ENCODE measurements at places on chromosomes 12 and 14.

- no peak for DNase-seq
Observed at GRCh38 chr12:51852404-51853137, 4.1 kb upstream of the FIGNL2 start.

GRCh38 chr12:47910486-47910885 lies 5.7 kb upstream of the VDR start:
- no peak for DNase-seq

- DNase-seq = no peak
Observed at GRCh38 chr12:88520436-88520820, 59.8 kb downstream of the KITLG start.

DNA sequence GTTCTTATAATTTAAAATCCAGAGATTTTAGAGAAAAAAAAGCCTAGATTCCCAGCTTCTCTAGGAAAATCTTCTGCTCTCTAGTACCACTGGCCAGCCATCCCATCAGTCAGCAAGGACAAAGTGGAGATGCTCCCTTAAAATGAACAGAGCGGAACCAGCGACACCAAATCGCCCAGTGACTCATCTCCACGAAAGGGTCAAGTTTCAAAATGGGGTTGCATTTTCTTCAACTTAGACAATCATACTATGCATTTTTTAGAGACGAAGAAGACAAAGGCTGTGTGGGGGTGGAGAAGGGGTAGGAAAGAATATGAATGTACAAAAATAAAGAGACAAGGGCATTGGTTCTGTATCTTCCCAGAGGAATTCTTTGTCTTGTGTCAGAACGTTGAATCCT lies 212.0 kb downstream of the SLC15A4 start:
- DNase-seq = no peak

DNA sequence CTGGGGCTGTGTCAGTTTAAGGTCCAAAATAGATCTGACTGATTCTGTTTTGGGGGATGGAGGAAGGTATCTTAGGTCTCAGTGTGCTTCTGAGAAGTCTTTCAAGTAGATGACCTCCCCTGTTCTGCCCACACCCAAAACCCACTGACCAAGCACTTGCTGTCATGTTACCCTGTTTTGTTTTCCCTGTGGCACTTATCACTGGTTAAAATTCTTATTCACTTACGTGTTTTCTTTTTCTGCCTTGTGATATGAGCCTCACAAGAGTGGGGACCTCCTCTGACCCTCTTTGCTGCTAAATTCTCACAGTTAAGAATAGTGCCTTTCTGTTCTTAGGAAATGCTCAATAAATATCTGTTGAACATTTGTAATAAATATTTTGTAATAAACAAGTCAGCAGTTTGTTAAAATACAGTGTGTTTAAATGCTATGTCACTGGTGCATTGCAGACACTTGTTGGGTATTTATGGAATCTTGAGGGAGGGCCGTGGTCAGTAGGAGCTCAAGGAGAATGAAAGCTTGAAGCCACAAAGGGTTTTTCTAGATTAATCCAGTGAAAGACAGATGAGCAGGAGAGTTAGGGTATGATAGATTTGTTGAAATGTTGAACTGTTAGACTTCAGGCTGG lies 20.9 kb downstream of the PLEKHA5 start:
- DNase-seq = no peak

DNA sequence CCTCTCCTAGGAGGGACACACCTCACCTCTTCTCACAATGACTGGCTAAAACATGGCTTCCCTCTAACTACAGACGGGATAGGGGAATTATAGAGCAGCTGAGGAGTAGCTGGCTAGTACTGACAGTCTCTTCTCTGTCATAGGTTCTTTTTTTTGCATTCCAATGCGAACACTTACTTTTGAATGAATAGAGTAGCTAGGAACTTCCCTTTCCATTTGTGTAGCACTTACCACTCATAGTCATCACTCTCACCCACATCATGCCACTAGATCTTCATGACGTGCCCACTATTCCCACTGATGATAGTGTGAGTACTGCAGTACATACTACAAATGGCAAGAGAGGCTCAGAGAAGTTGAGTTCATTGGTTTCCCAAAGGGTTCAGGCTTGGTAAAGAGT lies 143.9 kb upstream of the HIF1A start:
- no peak for DNase-seq

DNA sequence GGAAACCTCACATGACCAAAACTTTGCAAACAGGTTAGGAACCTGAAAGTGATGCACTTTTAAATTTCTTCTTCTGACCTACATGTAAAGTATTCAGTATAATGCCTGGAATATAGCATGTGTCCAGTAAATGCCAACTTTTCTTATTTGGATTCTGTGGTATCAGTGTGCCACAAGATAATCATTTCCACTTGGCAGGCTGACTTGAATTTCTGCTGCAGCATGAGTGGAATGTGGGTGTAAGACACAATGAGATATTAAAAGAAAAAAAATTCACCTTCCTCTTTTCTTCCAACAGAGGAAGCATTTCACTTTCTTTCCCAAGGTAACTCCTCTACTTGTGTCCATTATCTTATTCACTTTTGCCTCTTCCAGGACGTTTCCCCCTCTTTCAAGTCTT lies 141.9 kb upstream of the PRKD1 start:
- DNase-seq = no peak

- DNase-seq = no peak
Observed at GRCh38 chr14:86457481-86458135, 927.7 kb downstream of the FLRT2 start.

GRCh38 chr12:114440270-114441038 lies 34.5 kb upstream of the TBX5 start:
- no peak for DNase-seq

DNA sequence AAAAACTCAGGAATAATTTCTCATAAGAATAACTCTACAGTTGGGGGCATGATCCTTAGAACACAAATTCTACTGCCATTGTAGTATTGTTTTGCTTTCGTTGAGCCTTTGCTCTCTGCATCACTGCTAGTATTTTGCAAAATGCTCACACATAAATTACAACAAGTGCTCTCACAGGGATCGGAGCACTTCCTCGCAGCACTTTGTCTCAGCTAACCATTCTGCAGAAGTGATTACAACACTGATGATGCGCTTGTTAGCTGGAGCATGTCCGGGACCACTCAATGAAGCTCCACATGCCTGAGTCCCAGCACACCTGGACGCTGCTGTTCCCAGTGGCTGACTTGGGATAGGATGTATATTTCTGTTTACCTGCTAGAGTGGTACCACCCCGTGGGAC lies 31.6 kb downstream of the MOAP1 start:
- peak; percentile 33 for DNase-seq

DNA sequence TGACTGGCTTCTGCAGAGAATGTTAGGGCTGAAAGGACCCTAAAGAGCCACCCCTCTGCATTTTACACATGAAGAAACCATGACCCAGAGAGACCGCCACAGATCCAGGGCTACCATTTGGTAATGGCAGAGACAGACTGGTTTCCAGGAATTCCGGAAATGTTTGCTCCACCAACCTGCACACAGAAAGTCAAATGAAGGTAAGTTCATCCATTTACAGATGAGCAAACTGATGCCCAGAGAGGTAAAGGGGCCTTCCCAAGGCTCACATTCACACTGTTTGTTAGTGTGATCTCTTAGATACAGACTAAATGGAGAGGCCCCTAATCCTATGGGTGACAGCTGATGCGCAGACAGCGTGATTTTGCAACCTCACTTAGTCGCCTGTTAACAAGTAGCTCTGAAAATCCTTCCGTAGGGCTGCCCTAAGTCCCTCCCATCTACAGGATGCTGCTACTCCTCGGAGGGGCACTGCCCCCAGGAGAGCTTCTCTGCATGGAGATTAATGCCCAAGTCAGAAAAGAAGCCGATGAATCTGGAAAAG lies 33.8 kb downstream of the ZFP36L1 start:
- DNase-seq = no peak

GRCh38 chr12:50221228-50222008 lies 54.2 kb upstream of the CERS5 start:
- peak; percentile 73 for DNase-seq

GRCh38 chr12:16807731-16808130 lies 201.8 kb upstream of the LMO3 start:
- no peak for DNase-seq

DNA sequence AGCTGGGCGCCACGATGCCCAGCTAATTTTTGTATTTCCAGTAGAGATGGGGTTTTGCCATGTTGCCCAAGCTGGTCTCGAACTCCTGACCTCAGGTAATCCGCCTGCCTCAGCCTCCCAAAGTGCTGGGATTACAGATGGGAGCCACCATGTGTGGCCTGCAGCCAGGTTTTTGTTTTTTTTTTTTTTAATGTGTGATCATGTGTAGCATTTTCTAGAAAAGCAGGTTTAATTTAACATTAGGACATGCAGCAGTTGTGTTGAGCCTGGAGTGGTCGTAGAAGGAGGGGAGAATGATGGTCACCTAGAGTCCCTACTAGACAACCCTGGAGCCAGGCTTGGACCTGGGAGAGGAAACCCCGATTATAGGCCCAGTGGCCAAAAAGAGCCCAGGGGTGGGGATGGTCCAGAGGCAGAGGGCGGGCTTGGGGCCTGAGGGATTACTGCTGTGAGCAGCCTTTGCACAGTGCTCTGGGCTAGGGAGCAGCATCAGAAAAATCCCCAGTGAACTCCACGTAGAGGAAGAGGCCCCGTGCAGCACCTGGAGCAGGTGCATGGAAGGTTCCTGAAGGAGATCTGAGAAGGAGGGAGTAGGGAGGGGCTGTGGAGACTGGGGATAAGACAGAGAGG lies 13.6 kb downstream of the DLK1 start:
- DNase-seq = no peak

DNA sequence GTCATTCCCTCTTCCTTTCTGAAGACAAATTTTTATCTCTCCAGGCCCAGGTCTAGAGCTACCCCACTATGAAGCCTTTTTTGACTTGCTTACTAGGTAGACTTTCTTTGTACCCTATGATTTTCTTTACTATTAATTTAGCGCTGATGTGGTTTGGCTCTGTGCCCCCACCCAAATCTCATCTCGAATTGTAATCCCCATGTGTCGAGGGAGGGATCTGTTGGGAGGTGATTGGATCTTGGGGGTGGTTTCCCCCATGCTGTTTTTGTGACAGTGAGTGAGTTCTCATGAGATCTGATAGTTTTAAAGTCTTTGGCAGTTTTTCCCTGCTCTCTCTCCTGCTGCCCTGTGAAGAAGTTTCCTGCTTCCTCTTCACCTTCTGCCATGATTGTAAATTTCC lies 118.1 kb downstream of the SLC38A1 start:
- no peak for DNase-seq

DNA sequence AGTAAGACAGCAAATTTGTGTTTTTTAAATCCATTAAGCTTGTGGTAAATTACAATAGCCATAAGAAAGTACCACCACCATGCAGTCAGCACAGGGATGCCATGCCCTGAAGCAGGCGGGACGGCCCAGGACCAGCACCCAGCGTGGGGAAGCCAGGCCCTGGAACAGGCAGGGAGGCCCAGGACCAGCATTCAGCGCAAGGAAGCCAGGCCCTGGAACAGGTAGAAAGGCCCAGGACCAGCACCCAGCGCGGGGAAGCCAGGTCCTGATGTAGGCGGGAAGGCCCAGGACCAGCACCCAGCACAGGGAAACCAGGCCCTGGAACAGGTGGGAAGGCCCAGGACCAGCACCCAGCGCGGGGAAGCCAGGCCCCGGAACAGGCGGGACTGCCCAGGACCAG lies 13.2 kb downstream of the CHFR start:
- no peak for DNase-seq

- DNase-seq = no peak
Observed at GRCh38 chr12:108965886-108966285, 55.0 kb downstream of the SVOP start.

DNA sequence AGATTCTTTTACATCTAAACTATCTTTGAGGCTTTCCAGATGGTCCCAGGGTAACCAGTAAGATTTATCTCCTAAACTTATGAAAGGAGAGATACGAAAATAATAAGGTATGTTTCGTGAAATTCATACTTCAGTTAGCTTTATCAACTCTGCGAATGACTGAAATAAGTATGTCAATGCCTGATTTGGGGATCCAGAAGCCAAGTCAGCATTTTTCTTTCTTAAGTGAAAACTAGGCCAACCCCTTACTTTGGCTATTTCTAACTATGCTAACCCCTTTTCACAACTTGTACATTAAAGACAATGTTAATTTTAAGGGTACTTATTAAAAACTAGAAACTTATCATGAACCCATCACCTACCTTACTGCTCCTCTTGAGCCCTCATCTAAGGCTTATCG lies 26.9 kb upstream of the NID2 start:
- no peak for DNase-seq

DNA sequence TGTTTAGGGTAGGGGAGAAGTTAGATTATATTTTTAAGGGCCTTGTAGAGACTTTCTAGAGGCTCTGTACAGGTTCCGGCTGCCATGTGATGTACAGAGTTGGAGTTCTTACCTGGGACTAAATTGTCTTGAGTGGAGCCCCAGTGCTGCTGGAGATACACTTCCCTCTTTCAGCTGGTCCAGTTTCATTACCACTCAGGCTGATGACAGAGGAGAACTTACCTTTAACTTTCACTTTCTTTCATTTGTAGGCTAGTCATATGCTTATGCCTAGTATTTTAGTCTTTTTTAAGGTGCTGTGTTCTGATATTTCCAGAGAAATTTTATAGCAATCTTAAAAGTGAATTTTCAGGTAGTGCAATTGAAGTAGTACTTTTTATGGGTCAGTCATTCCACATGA lies 117.3 kb downstream of the ERC1 start:
- no peak for DNase-seq

- no peak for DNase-seq
Observed at GRCh38 chr12:53060064-53060720, 10.3 kb downstream of the TNS2 start.

- no peak for DNase-seq
Observed at GRCh38 chr14:61492474-61492873, 171.1 kb downstream of the PRKCH start.

GRCh38 chr12:7806863-7807487 lies 17.8 kb downstream of the NANOG start:
- DNase-seq = no peak

DNA sequence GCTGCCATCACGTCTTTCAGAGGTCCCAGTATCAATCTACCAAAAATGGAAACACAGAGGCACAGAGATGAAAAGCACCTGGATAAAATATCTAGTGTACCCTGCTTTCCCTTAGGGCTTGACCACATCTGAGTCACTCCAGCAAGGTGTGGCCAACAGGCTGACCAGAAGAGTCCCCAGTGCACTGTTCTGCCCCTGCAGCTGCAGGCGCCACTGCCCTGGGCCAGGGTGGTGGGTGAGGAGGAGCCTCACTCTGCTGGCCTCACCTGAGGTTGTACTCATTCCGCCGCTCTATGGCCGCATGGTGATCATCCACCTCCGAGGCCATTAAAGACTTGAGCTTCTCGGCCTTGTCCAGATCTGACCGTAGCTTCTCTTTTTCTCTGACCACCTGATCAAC lies 60.4 kb downstream of the NIN start:
- DNase-seq = no peak

DNA sequence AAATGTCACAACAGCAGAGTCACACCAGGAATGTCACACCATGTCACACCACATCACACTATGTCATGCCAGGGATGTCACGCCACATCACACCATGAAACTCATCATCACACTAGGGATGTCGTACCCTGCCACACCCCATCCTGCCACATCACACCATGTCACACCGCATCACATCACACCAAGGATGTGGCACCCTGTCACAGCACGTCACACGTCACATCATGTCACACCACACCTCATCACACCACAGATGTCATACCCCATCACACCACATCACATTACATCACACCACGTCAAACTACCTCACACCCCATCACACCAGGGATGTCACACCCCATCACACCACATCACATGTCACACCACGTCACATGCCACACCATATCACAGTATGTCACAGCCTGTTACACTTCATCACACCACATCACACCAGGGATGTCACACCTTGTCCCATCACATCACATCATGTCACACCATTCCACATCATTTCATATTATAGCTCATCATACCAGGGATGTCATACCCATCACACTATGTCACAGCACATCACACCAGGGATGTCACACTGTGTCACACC lies 90.9 kb downstream of the TMEM121 start:
- DNase-seq = no peak
